ENCODE measurements at places on chromosomes 5 and 9.

DNA sequence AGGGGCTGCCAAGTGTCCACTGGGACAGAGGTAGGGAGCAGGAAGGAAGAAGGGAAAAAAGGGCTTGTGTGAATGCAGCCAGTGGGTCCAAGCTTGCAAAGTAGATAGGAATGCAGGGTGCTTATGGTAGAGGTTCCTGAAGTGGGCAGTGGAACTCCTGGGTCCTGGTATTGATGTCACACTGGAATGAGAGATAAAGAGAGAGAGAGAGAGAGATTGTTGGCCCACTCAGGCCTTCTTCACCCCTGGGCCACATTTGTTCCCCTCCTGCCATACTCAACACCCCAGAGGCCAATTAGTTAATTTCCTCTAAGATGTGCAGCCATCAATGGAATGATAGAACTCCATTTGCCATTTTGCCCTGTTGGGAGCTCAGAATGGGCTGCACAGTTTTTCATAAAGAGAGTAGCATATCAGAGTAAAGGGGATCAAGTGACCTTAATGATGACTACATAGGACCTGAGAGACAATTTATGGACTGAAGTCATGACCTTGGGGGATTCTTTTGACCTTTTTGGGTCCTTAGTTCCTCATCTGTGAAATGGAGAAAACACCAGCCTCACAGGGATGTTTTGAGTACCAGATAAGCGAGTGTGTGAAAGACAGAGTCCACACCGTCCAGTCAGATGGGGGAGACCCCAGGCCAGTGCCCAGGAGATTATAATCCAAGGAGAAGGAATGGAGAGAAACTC is 52.9 kb downstream of the PPARGC1B start:
- DNase-seq: no peak

GRCh38 chr5:41983284-41983683 is 58.2 kb downstream of the FBXO4 start:
- DNase-seq: no peak

- no peak for DNase-seq
Observed at GRCh38 chr5:96546120-96546519, 113.1 kb upstream of the PCSK1 start.

- DNase-seq: no peak
Observed at GRCh38 chr5:103092676-103093075, 27.3 kb downstream of the GIN1 start.

DNA sequence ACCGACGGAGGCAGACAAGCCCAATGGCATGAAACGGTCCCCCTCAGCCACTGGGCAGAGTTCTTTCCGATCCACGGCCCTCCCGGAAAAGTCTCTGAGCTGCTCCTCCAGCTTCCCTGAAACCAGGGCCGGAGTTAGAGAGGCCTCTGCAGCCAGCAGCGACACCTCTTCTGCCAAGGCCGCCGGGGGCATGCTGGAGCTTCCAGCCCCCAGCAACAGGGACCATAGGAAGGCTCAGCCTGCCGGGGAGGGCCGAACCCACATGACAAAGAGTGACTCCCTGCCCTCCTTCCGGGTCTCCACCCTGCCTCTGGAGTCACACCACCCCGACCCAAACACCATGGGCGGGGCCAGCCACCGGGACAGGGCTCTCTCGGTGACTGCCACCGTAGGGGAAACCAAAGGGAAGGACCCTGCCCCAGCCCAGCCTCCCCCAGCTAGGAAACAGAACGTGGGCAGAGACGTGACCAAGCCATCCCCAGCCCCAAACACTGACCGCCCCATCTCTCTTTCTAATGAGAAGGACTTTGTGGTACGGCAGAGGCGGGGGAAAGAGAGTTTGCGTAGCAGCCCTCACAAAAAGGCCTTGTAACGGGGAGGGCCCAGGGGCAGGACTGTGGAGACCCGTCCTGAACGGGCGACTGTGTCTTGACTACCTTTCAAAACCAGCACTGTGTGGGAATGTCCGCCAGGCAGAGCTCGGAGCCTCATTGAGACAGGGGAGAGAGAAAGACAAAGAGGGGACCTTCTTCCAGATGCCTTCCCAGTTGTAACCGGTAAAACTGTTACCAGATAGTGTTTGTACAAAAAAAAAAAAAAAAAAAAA is 29.9 kb downstream of the CD180 start:
- DNase-seq: peak; percentile 49

- DNase-seq: no peak
Observed at GRCh38 chr9:76431601-76432000, 27.4 kb upstream of the GCNT1 start.

DNA sequence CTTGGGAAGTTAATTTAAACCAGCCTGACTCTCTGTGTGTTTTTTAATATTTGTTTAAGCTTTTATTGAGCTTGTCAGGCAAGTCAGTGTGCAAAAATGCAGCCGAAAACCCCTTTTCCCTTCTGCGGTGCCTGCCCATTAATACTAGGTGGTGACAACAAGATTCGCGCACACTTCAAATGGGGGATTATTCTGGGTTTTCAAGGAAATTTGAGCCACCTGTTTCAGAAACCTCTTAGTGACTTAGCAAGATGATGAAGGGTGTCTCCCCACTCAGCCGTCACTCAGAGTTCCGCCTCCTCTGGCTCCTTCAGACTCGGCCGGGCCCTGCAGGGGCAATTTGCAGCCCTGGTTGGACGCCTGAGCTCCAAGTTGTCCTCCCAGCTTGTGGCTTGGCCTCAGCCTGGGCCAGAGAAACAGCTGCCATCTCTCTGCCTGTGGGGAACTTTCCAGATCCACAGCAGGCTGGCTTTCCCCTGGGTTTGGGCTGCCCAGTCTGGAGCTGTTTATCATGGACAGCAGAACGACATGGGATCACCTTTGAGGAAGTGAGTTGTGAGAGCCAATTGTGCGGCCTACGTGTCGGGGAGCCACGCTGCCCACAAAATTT is 75.9 kb downstream of the SPRY4 start:
- no peak for DNase-seq

DNA sequence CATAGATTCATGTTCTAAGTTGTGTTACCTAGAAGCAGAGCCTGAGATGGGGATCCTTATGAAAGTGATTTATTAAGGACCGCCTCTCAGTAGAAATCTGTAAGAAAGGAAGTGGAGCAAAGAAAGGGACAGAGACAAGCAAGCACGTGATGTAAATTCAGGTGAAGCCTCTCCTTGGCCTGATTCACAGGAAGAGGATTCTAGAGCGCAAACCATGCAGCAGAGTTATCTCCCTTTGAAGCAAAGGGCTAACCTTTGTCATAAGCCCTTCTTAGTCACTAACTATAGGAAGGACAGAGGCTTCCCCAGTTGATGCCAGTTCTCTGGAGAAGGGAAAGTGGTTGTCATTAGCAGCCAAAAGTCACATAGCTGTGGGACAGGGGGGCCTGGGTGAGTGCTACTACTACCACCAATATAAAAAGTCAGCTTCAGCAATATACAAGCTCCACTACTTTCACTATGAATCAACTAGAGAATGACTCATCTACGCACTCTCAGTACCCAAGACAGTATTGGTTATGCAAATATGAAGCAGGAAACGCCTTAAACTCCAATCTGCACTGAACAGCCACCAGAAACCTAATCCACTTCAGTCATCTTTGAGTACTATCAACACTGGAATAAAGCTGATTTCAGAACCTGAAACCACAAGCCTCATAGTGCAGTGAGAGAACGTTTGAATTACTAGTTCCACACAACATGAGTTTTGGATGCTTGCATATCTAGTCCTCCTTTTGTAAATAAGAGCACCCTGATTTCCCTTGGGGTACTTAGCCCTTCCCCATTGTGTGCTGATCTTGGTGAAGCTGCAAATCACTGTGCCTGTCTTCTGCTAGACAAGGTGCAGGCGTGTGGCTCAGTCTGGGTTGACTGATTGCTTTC is 162.7 kb downstream of the ZNF608 start:
- DNase-seq: peak; percentile 51

- no peak for DNase-seq
Observed at GRCh38 chr5:80978772-80979317, 18.7 kb downstream of the RASGRF2 start.

DNA sequence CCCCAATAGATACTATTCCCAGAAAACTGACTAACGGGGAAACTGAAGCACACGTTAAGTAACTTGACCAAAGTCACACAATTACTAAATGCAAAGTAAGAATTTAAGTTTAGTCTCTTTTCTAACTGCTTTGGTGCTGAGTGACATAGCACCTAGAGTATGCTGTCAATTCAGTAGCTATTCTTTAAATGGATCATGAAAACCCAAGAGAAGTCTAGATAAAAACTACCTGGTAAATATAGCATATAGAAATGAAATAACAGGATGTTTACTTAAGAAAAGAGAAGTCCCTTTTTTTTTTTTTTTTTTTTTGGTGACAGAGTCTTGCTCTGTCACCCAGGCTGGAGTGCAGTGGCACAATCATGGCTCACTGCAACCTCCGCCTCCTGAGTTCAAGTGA is 129.2 kb downstream of the PDE4D start:
- DNase-seq: no peak

DNA sequence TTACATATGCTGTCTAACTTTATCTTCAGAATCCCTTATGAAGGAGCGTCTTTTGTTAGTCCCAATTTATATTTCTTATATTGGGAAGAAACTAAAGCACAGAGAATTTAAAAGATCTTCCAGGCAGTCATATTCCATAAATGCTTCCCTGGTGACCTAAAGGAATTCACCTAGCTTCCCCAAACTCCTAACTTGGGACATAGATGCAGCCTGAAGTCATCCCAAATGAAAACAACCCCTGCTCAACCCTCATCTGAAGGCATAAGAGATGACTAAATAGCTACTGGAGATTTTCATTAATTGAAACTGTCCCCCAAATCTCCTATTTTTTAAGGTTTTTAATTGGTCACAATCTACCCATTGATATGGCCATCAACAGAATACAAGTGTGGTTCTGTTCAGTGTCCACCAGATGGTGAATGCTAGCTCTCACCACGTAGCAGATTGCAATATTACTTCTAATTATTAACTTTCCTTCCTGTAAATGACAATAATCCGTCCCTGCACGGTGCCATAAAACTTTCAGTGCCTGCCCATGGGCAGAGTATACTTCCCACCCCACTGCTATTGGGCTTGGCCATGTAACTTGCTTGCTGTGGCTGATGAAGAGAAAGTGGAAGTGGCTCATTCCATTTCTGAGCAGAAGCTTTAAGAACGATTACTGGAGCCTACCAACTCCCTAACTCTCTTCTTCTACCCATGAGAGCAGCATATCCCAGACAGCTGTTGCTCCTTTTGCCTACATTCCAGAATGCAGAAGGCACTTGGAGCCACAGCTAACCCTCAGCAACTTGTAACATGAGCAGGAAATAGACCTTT is 18.7 kb downstream of the PRUNE2 start:
- no peak for DNase-seq

GRCh38 chr5:81249240-81249639 is 16.1 kb downstream of the CKMT2 start:
- no peak for DNase-seq

- DNase-seq: no peak
Observed at GRCh38 chr5:93327605-93328004, 253.4 kb downstream of the NR2F1-AS1 start.

GRCh38 chr9:18666348-18666747 is 192.4 kb downstream of the ADAMTSL1 start:
- no peak for DNase-seq

DNA sequence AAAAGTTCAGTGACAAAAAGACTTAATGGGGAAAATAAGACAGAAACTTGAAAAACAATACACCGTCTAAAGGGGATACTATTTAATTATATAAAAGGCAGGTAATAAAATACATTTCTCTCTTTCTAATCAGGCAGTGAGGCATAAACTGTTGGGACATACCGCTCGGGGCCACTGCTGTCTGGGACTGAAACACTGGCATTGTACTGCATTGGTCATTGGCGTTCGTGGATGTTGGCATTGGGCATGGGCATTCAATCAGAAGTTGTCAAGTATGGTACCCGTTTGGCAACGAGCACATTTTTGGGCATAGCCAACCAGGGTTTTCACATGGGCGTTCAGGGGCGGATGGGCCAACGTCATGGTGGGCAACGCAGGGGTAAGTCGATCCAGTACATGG is 4.7 kb downstream of the HNRNPK start:
- DNase-seq: no peak

GRCh38 chr9:85009251-85009650 is 339.7 kb downstream of the NTRK2 start:
- no peak for DNase-seq

DNA sequence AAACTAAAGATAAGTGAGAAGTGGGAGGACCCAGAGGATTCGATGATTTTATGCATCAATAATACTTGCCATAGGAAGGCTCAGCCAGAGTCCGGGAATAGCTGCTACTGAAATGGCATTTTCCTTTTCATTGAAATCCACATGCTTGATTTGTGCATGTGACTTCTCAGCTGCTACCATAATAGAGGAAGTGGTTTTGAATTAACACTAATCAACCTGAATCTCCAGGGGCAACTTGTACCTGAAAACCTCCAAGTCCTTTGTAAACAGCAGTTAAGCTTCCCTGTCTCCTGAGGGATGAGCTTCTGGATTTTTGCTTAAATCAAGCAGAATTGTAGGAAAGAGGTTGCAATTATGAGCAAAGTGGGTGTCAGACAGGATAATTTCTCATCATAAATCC is 124.9 kb downstream of the PPP2R2B start:
- DNase-seq: no peak

DNA sequence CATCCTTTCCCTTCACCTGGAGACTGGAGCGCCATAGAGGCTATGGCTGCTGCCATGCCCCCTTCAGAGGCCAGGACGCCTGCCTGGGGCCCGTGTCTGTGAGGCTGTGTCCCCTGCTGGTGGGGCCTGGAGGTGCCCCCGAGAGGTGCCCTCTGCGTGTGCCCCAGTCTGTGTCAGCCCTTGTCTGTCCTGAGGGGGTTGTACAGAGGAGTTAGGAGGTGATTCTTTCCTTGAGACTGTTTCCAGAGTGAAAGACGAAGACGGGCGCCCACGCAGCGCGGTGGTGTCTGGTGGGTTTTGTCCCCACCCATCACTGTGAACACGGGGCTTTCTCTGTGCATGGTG is 24.6 kb downstream of the TRAF2 start:
- no peak for DNase-seq

DNA sequence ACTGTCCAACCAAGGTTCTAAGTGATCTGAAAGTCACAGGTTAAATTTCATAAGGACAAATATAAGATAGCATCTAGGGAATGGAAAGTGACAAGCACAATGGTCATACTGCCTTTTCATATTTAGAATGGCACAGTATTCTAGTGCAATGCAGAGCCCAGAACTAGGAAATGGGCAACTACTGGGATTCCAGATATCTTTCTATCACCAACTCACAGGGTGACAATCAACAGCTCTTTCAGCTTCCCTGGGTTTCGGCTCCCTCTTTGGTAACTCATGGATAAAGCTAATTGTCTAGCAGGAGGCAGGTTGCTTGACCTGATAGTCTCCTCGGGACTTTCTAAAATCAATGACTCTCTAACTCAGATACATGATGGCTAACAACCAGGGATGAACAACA is 60.4 kb downstream of the NR3C1 start:
- peak; percentile 19 for DNase-seq

- DNase-seq: no peak
Observed at GRCh38 chr5:102010644-102011043, 285.4 kb downstream of the SLCO4C1 start.

GRCh38 chr5:35971878-35972210 is 19.3 kb downstream of the UGT3A1 start:
- DNase-seq: no peak

GRCh38 chr9:78775211-78775610 is 478.3 kb downstream of the PSAT1 start:
- no peak for DNase-seq

- DNase-seq: no peak
Observed at GRCh38 chr5:170290498-170290897, 7.1 kb downstream of the LCP2 start.

GRCh38 chr9:133251773-133252172 is 23.2 kb downstream of the ABO start:
- no peak for DNase-seq

- DNase-seq: no peak
Observed at GRCh38 chr5:110618941-110619340, 107.5 kb downstream of the TMEM232 start.
